CD8-positive, alpha-beta memory T cell (primary cell): ENCODE measurements at places on chromosomes 13 and 19.

DNA sequence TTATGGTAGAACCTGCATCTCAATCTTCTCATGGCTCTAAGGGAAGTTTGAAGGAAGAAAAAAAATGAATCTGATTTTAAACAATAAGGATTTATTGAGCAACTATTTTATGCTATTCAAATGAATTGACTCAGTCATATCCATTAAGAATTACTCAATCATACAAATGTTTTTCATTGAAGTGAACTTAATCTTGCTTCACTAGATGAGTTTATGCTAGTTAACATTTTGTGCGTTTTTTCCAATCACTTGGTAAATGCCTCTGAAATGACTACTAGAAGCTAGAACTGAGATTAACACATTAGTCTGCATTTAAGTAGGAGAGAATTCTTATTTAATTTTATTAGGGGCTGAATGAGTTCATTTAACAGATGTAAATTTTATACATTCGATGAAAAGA is 25.2 kb downstream of the RXFP2 start:
- no peaks in the 10 kb centered on the region for H3K36me3 ChIP-seq
- no peaks in the 10 kb centered on the region for H3K27me3 ChIP-seq
- H3K27ac ChIP-seq = no peak overlapping the region
- no peaks in the 10 kb centered on the region for H3K4me1 ChIP-seq
- DNase-seq = no peak
- H3K4me3 ChIP-seq = no peak overlapping the region

GRCh38 chr19:28948566-28948965 is 264.4 kb downstream of the UQCRFS1 start:
- no peak for DNase-seq
- no peaks in the 10 kb centered on the region for H3K4me1 ChIP-seq
- H3K36me3 ChIP-seq = no peaks in the 10 kb centered on the region
- no peaks in the 10 kb centered on the region for H3K27me3 ChIP-seq
- no peak overlapping the region for H3K4me3 ChIP-seq
- no peak overlapping the region for H3K27ac ChIP-seq

DNA sequence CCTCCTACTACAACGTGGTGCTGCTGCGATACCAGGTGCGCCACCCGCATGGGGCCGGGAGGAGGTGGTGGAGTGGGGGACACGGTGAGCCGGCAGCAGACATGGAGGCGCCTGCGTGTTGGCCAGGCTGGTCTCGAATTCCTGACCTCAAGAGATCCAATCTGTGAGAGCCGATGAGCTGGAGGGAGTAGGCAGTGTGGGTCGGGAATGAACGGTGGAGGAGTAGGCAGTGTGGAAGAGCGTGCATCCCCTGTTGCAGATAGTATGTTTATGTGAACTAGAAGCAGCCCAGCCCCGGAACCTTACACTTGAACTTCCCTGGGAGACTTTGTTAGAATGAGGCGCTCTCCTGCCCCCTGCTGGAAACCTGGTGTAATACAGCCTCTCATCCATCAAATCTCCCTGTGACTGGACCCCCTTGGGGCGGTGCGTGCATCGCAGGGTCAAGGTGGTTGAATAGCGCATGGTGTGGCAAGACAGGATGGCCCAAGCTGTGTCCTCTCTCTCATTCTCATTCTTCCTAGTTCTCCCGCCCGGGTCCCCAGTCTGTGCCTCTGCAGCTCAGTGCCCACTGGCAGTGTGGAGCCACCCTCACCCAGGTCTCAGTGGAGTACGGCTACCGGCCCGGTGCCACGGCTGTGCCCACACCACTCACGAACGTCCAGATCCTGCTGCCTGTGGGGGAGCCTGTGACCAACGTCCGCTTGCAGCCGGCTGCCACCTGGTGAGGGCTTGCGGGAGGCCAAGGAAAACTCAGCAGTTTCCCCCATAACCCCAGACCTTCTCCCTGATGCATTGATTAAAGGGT is 10.5 kb upstream of the B3GNT3 start:
- H3K4me3 ChIP-seq = no peak overlapping the region
- no peaks in the 10 kb centered on the region for H3K27me3 ChIP-seq
- H3K4me1 ChIP-seq = peaks cover 8% of the 10 kb centered on the region
- peaks cover 15% of the 10 kb centered on the region for H3K36me3 ChIP-seq
- DNase-seq = peak; percentile 51

DNA sequence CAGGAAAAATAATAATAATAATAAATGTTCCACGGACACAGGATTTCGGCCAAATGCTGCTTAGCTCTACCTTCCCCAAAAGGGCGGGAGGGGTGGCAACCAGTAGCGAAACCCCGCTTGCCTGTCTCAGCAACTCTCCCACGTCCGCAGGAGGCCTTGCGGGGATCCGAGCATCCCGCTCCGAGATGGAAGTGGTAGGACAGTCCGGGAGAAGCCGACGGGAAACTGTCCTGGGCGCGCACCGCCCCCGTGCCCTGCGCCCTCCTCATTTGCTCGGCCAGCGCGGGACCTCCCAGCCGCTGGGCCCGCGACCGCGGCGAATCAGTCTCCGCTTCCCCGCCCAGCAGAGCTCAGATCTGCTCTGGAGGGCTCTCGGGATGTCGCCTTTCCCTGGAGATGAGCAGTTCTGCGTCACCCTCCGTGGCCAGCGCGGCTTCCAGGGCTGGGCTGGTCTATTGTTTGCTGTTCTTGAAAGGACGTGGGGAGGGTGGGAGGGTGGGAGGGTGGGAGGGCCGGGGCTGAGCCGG is 48.9 kb upstream of the PABPC3 start:
- no peaks in the 10 kb centered on the region for H3K27me3 ChIP-seq
- H3K4me3 ChIP-seq = no peak overlapping the region
- H3K27ac ChIP-seq = no peak overlapping the region
- no peaks in the 10 kb centered on the region for H3K4me1 ChIP-seq
